ENCODE measurements at places on chromosomes 7 and 10.

DNA sequence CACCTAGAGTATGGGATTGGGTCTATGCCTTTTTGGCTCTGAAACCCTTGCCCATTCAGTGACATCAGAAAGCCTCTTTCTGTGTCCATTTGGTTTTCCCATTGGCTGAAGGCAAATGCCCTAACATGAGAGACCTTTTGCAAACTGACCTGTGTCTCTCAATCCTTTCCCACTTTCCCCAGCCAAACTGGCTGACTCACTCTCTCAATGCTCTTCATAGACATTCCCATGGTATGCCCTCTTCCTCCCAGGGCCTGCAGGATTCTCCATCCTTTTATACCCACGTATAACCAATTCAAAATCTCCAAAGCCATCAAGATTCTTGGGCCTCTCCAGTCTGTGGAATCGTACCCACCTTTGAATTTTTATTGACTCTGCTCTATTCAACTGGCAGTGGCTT, 563.3 kb downstream of the GATA3 start:
- no peak for DNase-seq

GRCh38 chr10:23201837-23202236, 9.7 kb downstream of the PTF1A start:
- DNase-seq: no peak

GRCh38 chr7:43248961-43249822, 136.7 kb downstream of the HECW1 start:
- no peak for DNase-seq

DNA sequence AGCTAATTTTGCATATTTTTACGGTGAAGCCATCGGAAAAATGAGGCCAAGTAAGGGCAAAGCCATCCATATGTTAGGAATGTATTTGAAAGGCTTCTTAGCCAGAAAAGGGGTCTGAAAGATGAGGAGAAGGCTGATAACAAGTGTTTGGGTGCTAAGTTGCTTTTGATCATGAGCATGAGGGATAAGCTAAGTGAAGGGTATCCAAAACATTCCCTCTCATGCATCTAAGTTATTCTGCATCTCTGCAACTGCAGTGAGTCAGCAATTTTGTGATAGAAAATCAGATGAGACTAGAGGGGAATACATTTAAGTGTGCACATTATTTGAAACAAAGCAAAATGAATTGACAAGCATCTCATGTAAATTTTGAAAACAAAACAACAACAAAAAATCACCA, 282.8 kb downstream of the GPR158 start:
- DNase-seq: no peak

DNA sequence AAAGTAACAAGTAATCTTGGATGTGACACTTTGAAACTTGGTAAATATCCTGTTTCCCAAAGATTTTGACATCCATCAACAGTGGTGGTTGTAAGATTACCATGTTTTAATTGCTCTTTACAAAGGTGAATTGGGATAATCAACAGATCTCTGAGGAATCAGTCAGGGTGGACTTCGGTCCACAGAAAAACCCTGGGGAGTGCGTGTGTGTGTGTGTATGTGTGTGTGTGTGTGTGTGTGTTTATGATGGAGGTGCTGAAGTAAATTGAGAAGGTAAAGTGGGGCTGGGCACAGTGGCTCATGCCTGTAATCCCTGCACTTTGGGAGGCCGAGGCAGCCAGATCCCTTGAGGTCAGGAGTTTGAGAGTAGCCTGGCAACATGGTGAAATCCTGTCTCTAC, 12.0 kb upstream of the AUTS2 start:
- DNase-seq: no peak

GRCh38 chr7:107355616-107356015, 114.2 kb upstream of the GPR22 start:
- DNase-seq: no peak

GRCh38 chr10:44733501-44734488, 177.3 kb upstream of the TMEM72 start:
- no peak for DNase-seq

- no peak for DNase-seq
Observed at GRCh38 chr7:46945328-46945727, 636.6 kb downstream of the TNS3 start.

- DNase-seq: no peak
Observed at GRCh38 chr10:60575105-60575504, 185.4 kb upstream of the ANK3 start.

GRCh38 chr10:106424981-106425380, 739.5 kb downstream of the SORCS1 start:
- no peak for DNase-seq

GRCh38 chr10:76309070-76309469, 877.6 kb downstream of the LRMDA start:
- DNase-seq: no peak

DNA sequence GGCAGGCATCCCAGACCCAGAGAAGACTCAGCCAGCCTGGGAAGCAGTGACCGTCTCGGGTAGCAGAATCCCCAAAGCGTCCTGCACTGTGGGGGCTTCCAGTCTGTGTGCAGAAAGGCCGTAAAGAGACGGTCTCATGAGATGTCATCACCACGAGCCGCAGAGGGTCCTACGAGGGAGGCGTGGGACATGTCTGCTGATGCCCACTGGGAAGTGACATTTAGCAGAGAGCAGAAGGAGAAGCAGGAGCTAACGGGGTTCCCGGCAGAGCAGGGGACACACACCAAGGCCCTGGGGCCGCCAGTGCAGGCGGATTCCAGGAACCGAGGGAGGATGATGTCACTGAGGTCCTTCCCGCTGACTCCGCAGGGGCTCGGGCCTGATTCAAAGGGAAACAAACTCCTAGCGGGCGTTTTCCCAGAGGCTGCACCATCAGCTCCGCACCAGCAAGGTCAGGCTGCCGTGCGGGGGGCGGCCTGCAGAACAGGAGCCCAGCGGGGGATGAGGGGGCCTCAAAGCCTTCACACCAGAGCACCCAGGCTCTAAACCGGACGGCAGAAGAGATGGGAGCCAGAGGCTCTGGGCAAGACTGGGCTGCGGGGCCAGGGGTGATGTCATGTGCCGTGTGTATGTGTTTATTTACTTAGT, 85.4 kb upstream of the PDGFA start:
- no peak for DNase-seq

DNA sequence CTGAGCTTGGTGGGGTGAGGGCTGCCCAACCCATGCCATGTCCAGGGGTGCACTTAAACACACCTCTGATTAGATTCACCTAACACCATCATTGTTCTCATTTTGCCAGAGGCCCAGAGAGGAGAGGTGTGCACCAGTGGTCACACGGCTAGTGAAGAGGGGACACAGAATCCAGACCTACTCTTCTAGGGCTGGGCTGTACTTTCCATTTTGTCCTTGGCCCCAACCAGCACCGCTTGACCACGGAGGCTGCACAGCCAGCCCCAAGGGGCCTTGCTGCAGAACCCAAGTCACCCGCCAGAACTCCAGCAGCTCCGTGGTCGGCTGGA, 246 bp upstream of the WDFY4 start:
- DNase-seq: no peak

DNA sequence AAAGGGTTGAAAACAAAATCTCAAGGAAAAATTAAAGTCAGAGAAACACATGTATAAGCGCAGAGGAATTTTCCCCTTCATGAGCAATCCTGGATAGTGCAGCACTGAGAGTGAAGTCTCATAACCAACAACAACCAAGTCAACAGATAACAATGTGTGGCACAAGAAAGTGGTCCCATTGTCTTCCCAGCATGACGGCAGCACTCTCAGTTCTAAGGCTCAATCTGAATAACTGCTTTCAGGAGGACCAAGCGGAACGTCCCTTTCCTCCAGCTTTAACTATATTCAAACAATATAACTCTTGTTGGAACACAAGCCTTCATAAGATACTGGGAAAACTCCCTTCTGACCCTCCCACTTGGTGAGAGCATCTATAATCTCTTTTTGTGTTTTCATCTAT, 137.9 kb downstream of the RAPGEF5 start:
- no peak for DNase-seq

DNA sequence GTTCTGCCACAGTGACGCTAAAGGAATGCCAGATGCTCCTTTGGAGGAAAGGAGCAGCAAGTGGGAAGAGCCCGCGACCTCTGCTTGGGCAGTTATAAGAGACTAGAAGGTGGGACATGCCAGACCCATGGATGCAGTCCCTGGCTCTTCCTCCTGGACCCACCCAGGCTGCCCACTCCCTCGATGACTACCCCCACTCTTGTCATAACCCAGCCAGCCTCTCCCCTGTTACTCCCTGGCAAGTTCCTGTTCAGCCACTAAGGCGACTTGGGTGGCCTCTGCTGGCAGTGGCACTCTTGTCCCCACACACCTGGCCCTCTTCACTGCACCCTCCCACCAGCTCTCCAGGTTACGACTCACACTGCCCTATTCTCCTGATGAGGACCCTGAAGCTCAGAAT, 33.5 kb downstream of the COL13A1 start:
- DNase-seq: no peak

GRCh38 chr10:43794181-43794815, 145.6 kb upstream of the ZNF32 start:
- DNase-seq: no peak

- no peak for DNase-seq
Observed at GRCh38 chr10:17109475-17110207, 20.0 kb downstream of the CUBN start.

DNA sequence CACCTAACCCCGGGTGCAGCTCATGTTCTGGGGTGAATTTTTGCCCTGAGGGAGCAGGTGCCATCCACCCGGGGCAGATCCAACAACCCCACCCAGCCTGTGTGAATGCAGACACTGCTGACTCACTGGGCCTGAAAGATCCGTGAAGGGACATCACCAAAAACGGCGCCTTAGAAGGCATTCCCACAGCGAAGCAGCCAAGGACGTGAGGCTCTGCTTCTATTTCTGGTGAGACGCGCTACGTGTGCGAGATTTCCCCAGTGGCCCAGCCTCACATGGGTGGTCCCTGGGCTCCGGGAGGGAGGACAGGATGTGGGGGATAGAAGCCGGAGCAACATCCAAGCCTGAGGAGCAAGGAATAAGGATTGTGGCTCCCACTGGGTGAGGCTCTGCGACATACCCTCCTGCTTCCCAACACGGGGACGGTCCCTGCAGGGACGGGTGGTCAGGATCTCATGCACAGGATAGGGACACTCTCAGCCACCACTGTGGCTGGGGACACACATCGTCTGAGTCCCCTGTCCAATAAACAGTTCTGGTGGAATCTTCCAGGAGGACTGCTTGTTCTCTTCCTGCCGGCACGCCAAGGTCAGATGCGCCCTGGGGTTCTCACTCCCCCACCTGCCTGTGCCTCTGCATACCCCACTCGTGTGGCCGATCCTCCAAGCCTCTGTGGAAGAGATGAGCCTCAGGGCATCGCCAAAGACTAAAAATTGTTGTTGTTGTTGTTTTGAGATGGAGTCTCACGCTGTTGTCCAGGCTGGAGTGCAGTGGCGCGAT, 70.2 kb downstream of the ZRANB1 start:
- no peak for DNase-seq

DNA sequence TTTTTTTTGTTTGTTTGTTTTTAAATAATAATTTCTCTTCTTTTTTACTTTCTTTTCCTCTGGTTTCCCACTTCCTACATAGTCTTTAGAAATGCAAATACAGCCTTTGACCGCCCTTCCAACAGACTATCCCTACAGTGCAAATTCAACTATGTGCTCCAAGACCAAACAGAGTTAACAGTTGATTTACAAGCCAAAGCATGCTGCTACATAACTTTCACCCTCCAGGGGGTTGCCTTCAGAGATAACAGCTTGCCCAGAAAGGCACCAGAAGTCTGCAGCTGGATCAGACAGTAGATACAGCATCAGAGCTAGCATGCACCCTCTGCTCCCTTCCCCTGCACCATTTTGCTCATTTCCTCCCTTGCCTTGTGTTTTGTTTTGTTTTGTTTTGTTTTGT, 539.0 kb downstream of the ZWINT start:
- no peak for DNase-seq

GRCh38 chr10:124590216-124591122, 128.8 kb downstream of the LHPP start:
- DNase-seq: no peak

DNA sequence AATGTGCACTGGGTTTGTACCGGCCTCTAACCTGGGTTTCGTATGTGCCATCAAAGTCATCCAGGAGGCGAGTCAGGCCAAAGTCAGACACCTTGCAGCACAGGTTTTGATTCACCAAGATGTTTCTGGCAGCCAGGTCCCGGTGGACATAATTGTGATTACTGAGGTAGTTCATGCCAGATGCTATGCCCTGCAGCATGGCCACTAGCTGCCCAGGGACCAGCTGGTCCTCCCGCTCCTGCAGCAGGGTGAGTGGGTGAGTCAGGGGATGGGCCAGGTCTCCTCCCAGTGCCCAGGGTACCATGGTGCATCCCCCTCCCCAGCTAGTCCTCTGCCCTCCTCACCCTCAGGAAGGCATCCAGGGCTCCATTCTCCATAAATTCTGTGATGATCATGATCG, 13.6 kb downstream of the ZYX start:
- DNase-seq: no peak

GRCh38 chr7:39045231-39045630, 67.5 kb downstream of the POU6F2 start:
- no peak for DNase-seq

DNA sequence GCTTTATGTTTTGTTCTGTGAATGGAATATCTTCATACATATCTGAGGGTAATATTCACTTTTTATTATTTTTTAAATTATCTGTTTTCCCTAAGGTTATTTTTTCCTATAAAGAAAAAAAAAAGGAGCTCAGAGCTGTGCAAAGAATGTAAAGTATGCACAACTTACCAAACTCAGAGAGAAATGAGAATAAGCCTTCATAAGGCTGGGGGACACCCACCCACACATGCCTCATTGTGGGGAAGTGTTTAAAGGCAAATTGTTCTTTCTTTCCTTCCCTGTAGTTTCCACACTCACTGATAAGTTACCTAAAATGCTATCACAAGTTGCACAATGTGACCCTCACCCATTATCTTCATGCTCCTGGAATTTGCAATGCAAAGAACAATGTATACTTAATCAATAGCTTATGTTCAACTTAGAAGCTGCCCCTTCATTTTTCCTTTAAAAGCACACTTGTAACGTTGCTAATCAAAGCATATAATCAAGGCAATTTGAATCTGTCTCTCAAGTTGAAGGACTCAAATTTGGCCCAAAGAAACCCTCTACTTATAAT, 108.1 kb downstream of the GNAT3 start:
- DNase-seq: no peak

GRCh38 chr7:44711528-44711927, 37.1 kb upstream of the ZMIZ2 start:
- no peak for DNase-seq

DNA sequence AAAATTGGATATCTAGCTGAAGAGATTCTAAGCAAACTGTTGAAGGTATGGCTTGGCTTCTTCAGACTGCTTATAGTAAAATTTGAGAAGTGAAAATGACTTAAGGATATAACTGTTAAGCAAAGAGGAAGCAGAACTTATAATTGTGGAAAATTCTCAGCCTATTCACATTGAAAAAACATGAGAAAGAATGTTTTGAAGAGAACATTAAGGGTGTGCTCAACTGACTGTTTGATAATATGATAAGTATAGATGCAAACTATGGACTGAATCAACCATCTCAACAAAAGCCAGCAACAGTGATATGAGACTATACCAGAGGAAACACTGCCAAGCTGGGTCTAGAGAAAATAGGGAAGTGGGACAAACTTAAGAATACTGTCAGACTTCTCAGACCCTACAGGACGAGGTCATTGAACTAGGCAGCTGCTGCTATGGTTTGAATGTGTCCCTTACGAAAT, 133.1 kb upstream of the PPP1R3A start:
- no peak for DNase-seq

GRCh38 chr7:90211391-90212148, at the start of gene STEAP2:
TSS of gene STEAP2 (plus strand) at chr7:90211740. CDS start at chr7:90225083, 13,343 bp downstream.
- DNase-seq: peak; percentile 46

- DNase-seq: no peak
Observed at GRCh38 chr10:85175635-85176034, 847.2 kb downstream of the CCSER2 start.

All from GM19239 (cell line).